ENCODE measurements at places on chromosomes 3 and 15.

- DNase-seq = no peak
These were observed 12.4 kb downstream of the PCCB start for GRCh38 chr3:136262559-136262958.

- no peak for DNase-seq
These were observed 1.7 kb downstream of the SCN11A start for GRCh38 chr3:39050029-39050428.

GRCh38 chr3:42747581-42747980, 25.5 kb downstream of the CCDC13 start:
- DNase-seq = no peak

GRCh38 chr15:62449638-62450037, 284.6 kb upstream of the C2CD4B start:
- DNase-seq = no peak

GRCh38 chr3:59101231-59101736, 51.5 kb upstream of the CFAP20DC start:
- DNase-seq = no peak

DNA sequence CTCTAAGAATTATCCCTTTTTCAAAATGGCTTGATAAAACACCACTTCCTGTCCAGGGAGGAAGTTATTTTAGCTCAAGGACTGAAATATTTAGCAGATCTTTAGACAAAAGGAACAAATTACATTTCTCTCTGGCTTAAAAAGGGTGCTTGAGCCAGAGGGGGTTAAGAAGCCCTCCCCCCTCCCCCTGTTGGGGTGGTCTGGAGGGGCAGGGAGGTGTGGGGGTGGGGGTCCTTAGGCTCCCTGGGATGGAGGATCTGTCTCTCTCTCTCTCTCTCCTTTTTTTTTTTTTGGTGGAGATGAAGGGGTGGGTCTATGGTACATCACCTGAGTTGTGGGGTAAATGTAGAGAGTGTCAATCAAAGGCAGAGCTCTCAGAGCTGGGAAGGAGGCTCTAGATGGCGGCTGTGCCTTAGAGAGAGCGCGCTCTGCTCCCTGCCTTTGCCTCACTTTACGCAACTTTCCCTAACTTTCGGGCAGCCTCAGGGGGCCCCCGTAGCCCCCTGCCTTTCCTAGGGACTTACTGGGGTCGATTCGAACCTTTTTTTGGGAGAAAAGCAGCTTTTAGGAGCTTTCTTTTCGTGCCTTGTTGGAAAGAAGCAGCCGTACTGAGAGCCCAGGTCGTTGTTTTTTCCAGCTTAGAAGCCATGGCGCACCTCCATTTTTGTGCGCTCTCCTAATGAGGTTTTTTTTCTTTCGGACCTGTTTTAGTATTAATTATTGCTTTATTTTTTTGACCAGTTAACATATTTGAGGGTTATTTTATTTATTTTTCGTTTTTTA, at the start of gene CHD2:
TSS of gene CHD2 (plus strand) at position 377 of the 783 bp plus-strand sequence. CDS start 914 bp downstream, outside the sequence.
- DNase-seq = peak; percentile 38

GRCh38 chr3:119333773-119334509, 39.8 kb downstream of the ARHGAP31 start:
- DNase-seq = no peak

DNA sequence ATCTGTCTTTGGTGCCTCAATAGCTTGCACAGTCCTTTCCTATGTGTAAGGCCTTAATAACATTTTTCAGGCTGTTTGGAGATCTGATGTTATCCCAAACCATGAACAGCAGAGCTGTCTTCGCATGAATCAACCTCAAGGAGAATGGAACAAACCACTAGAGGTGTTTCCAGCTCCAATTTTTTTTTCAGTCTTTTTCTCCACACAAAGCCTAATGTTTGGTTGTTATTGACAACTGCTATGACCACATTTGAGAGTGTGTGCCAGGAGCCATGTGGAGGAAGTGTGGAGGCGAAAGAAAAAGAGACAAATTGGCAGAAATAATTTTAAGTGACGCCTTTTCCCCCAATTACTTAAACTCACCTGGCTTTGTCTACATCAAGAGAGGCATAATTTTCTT, 38.7 kb downstream of the RTP4 start:
- DNase-seq = no peak

DNA sequence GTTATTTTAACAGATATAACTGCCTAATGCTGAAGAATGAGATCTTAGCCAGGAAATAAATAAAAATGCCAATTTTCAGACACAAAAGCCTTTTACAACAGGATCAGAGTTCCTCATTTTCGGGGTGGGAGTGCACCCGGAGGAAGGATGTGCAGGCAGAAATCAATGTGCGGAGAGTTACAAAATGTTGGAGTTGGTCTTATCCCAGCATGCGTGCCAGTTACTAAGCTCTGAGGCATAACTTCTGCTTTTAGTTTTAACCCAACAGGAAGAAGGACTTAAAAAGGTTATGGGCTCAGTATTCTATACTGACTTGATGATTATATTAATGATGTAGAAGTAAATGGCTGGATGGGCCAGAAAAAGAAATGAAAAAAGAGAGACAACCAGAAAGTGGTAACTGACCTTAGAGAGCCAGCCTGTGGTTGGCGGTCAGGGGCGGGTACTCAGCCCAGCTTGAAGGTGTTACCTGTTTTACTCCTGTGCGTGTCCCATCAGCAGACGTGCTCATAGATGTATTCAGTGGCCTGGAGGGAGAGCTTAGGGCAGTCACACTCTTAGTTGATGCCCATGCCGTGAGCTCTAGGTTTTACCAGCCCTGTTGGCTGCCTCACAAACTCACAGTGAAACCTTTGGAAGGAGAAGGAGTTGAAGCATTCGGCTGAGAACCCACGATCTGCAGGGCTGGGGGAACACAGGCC, 164.7 kb downstream of the SV2B start:
- no peak for DNase-seq

DNA sequence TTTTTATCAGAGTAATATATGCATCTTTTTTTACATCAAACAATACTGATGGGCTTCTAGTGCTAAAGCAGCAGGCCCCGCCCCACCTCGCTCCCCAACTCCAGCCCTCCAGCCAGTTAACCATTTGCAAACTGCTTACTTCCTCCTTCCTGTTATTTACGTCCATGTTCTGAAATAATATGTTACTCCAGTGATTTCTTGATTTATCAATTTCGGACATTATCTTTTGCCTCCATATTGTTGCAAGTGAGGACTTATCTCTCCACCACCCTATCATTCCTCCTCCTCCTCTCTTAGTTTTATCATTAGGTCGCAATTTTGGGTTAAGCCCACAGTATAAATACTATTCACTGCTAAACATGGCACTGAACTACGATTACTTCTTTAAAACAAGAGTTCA, 39.5 kb downstream of the ZNF710 start:
- no peak for DNase-seq

DNA sequence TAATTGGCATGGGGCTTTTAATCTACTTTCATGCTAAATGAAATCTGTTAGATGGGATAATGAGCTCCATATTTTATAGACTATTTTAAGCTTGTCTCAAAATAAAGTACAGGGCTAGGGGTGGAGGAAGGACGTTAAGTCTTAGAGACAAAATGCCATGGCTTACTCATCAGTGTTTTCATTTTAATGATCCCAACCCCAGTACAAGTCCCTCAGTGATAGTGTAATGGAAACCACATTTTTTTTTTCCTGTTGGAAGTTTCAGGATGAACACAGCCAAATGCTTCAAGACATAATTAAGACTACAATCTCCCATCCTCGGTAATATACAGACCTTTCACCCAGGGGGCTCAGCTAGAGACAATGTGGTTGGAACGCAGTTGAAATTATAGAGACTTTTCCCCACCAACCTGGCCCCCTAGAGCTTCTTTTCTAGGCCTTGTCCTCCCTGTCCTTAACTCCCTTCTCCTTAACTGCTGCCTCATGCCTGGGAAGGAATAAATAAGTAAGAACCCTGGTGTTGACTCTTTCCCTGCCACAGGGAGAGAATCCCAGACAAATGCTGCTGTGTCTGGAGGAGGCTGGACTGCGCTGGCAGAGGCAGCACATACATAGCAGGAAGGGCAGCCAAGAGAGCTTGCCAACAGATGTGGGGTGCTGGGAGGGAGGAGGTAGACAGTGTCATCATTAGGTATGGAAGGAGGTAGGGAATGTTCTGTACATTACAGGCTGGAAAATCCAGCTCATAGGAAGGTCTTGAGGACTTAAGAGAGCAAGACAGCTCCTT, 115.4 kb upstream of the ROPN1 start:
- DNase-seq = no peak

- DNase-seq = no peak
These were observed 49.5 kb downstream of the CD86 start for GRCh38 chr3:122104515-122105194.

GRCh38 chr3:148643389-148643840, 54.3 kb upstream of the AGTR1 start:
- no peak for DNase-seq

All from stimulated activated CD8-positive, alpha-beta memory T cell treated with anti-CD3 and anti-CD28 coated beads, Interleukin-2, amount 100 ng/mL, for 1 hour (primary cell).